ENCODE measurements at places on chromosomes 1 and 21.

GRCh38 chr1:24850328-24850920, 79.7 kb downstream of the RUNX3 start:
- DNase-seq, result no peak

DNA sequence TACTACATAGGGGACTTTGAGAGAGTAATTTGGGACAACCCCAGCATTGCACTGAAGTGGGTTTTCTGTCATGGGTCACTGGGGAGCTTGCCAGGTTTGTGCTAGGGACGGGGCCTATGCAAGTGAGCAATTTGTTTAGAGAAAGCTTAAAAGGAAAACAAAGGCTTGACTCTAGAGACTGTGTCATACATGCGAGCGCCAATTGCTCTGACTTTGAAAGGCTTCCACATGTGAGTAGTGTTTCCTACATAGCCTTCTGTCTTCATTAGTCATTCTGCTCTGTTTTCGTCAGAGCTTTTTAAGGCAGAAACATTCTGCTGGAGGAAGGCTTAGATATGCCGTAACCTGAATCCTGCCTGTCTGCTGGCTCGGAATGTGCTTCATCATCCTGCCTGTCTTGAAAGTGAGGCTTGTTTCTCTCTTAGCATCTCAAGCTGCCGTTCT, 28.4 kb downstream of the TRIM45 start:
- peak; percentile 86 for DNase-seq

- DNase-seq, result no peak
Observed at GRCh38 chr21:45039317-45040156, 34.8 kb upstream of the ADARB1 start.

- DNase-seq, result no peak
Observed at GRCh38 chr1:18032172-18032859, 75.3 kb upstream of the IGSF21 start.

GRCh38 chr1:228913626-228914414, 178.5 kb downstream of the RHOU start:
- DNase-seq, result no peak

GRCh38 chr1:30371179-30371788, 352.1 kb downstream of the MATN1 start:
- DNase-seq, result no peak

- DNase-seq, result no peak
Observed at GRCh38 chr1:203682473-203683383, 56.1 kb downstream of the ATP2B4 start.

DNA sequence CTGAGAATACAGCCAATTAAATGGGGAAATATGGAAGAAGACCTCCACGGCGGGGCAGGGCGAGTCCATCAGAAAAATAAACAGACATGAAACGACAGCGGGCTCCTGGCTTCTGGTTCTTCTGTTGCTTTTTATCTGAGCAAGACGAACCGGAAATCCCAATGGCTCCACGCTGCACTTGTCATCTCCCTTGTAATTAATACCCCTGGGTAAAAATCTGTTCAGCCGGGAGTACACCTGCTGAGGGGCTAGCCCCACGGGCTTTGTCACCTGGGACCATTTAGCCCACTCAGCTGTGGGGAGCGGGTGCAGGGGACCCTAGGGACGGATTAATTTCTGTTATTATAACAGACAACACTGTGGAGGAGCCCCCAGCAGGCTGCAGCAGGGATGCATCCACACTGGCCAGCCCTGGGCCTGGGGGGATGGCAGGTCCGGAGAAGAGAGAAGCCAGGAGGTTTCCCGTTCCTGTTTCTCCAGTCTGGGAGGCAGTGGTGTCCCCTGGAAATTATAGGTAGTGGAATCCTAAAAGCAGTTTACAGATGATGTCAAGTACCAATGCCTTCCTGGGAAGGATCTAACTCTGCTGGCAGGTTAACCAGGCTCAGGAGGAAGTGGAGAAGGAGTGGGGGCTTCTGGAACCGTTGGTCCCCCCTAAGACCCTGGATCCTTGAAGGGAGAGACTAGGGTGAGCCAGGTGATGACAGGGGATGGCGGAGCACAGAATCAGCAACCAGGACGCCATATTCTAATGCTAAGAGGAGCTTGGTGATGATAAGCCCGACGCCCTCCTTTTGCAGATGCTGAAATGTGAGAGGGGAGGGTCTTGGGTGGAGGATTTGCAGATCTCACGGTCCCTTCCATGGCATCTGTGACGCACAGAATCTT, 566.1 kb downstream of the PTPRU start:
- DNase-seq, result no peak

DNA sequence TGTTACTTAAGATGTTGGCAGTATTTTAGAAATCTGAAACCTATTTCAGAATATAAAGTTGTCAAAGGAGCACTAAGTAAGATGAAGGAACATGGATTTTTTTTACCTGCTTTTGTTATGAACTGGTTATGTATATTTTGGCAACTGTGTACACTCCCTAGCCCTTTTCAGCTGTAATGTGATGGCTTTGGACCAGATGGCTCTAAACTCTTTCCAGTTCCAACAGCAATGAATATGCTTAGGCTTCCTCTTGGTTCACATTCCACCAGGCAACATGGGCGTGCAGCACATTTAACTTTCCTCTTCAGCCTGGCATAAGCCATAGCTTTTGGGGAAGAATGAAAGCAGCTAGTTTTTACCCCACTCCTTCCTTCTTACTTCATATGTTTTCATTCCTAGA, 95.6 kb upstream of the ADAMTS5 start:
- DNase-seq, result no peak

- no peak for DNase-seq
Observed at GRCh38 chr21:18443701-18444100, 40.1 kb upstream of the TMPRSS15 start.

- DNase-seq, result no peak
Observed at GRCh38 chr21:22277341-22277740, 1279.1 kb downstream of the NCAM2 start.

DNA sequence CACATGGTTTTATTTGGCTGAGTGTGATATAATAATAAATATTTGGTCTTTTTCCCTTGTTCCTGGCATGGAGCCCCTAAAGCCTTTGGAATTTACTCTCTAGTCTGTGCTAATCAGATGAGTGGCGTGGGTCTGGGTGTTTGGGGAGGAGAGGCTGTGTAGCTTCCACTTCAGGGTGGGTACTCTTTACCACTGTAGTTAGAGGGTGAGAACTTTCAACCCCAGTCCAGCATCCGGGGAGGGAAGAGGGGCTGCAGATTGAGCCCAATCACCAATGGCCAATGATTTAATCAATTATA, 20.0 kb downstream of the USP25 start:
- no peak for DNase-seq

GRCh38 chr1:184176058-184176457, 124.5 kb downstream of the TSEN15 start:
- DNase-seq, result no peak

DNA sequence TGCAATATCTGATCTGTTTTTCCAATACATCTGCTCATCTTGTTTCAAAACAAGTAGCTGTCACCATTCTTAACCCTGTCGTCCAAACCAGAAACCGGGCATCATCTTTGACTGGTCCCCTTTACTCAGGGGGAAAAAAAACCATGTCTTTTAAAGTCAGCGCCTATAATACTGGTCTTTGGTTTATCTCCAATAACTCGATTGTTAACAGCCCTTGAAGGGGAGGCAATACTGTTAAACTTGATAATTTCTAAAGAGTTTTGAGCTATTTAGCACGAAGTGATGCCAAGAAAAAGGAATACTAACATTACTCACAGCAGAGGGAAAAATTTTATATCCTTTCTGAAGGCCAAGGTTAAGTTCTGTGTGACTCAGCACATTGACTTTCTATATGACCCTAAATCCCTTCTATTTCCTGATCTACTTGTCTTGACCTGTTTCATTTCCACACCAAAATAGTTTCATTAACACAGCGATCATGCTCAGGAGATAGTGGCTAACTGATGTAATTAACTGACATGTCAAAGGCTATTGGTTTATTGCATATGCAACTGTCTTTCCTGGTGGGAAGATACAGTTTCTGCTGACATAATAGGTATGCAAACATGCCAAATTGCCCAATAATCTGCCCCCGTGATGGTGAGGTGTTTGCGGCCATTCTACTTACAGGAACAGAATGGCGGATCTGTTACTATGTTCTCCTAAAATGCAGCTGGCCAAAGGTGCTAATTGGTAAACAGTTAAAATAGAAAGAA, 59.1 kb downstream of the NFIA start:
- no peak for DNase-seq

DNA sequence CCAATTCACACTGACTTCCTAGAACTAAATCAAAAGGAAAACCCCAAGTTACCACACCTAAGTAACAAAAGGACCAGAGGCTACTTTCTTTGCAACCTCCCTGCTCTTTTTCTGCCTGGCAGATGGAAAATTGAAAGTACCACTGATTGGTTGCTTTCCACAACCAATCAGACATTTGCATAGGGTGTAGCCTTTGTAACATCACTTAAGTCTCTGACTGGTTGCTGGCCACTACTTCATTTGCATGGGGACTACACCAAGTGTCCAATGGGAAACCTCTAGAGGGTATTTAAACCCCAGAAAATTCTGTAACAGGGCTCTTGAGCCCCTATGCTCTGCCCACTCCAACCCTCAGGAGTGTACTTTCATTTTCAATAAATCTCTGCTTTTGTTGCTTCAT, 365.0 kb downstream of the LTN1 start:
- DNase-seq, result no peak

GRCh38 chr1:167501515-167502191, 16.7 kb downstream of the CD247 start:
- no peak for DNase-seq

DNA sequence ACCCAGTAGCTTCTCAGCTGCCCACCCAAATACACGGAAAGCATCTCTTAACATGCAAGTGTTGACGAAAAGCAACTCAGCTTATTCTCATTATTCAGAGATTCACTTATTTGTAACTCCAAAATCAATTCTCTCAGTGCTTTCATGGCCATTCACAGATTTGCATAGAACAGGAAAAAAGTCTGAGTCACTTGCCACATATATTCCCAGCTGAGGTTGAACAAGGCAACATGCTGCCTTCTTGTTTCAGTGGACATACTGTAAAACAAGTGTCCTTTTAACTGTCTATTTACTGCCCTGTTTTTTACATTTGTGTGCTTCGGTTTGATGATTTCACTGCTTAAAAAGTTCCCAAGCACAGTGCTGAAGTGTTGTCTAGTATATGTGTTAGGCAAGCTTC, 273.0 kb downstream of the LTN1 start:
- DNase-seq, result no peak

- no peak for DNase-seq
Observed at GRCh38 chr1:206896261-206896660, 982 bp upstream of the IL24 start.

DNA sequence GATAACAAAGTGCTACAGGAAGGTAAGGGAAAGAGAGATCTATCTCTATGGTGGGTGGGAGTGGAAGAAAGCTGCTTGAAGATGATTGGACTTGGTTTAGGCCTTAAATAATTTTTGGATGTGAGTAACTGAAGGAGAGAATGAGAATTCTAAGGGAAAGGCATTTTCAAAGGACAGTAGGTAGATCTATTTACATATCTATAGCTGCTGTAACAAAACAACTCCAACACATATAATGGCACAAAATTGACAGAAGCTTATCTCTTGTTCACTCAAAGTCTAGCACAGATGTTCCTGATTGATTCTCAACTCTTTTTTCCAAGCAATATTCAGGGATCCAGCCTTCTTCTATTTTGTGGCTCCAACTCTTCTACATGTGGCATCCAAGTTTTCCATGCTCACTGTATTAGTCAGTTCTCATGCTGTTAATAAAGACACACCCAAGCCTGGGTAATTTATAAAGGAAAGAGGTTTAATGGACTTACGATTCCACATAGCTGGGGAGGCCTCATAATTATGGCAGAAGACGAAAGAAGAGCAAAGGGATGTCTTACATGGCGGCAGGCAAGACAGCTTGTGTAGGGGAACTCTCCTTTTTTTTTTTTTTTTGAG, 3.1 kb upstream of the DDAH1 start:
- DNase-seq, result no peak

DNA sequence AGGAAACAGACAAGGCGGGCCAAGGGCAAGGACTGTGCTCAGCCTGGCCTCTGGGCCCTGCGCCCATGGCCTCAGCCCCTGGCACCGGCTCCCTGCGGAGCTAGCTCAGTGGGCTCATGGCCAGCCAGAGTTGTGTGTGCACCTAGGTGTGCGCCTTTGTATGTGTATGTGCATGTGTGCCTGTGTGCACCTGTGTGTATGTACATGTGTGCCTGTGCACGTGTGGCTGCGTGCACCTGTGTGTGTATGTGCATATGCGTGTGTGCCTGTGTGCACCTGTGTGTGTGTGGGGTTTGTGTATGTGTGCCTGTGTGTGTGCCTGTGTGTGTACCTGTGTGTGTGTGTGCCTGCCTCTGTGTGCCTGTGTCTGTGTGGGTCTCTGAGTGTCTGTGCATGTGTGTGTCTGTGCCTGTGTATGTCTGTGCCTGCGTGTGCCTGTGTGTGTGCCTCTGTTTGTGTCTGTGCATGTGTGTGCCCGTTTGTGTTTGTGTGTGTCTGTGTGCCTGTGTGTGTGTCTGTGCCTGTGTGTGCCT, 7.4 kb downstream of the GPR137B start:
- no peak for DNase-seq

DNA sequence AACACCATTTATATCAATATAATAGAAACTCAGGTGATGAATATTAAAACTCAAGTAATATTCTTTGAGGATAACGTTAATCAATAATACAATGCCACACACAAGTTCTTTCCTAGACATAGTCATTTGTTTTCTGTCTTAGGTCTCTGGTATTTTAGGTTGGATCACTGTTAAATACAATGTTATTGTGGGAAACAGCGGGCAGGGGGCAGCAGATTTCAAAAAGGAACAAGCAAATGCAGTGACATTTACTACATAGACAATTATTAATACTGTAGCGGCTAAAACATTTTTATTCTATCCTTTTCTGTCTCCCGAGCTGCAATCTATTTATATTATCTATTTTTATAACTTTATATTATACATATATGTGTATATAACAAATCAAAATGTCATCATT, 186.4 kb upstream of the ZNHIT6 start:
- no peak for DNase-seq

GRCh38 chr1:245863566-245864184, 643.4 kb downstream of the SMYD3 start:
- DNase-seq, result no peak

GRCh38 chr1:167427848-167428247, 90.5 kb downstream of the CD247 start:
- DNase-seq, result no peak

DNA sequence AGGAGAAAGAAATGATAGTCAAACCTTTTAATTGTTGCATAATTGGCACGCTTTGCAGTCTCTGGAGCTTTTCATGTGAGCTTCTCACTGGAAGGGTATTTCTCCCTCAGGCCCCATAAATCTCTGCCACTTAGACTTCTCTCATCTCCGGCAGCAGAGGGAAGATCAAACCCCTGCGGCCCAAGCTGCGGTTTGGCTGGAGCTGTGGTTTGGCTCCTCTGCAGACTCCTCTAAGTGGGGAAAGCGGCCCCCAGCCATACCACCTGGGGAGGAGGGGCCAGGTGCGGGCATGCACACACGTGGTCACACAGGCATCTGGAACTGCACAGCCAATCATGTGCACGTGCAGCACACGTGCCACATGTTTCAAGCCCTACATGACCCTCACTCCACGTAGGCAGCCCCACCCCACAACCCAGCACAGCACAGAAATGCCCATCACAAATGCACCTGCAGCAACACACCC, 58.3 kb downstream of the UBE2T start:
- DNase-seq, result peak; percentile 24

Data from HS-27A (cell line).